ENCODE measurements at places on chromosomes 6 and 20.
A peak's percentile ranks its signal among the peaks of the same experiment; 100 is the strongest.

DNA sequence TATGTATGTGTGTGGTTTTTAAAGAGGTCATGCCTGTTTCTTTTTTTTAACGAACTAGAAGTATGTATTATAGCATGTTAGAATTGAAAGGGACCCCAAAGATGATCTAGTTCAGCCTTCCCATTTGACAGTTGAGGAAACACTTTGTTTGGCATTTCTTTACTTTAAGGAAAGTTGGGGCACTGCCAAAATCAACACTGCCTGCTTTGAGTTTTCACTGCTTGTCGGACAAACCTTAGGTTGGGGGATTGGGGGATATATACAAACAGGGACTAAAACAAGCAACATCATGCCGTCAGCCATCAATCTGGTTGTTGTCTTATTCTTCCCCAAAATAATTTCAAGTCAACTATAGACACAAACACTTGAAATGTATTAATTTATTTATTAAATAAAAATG is 14.1 kb upstream of the CALHM6 start:
- DNase-seq = no peak

GRCh38 chr6:26045065-26045927 is 41.9 kb upstream of the HFE start:
- peak; percentile 43 for DNase-seq

- DNase-seq = no peak
These were observed 6.0 kb upstream of the DSP start for GRCh38 chr6:7535498-7535897.

DNA sequence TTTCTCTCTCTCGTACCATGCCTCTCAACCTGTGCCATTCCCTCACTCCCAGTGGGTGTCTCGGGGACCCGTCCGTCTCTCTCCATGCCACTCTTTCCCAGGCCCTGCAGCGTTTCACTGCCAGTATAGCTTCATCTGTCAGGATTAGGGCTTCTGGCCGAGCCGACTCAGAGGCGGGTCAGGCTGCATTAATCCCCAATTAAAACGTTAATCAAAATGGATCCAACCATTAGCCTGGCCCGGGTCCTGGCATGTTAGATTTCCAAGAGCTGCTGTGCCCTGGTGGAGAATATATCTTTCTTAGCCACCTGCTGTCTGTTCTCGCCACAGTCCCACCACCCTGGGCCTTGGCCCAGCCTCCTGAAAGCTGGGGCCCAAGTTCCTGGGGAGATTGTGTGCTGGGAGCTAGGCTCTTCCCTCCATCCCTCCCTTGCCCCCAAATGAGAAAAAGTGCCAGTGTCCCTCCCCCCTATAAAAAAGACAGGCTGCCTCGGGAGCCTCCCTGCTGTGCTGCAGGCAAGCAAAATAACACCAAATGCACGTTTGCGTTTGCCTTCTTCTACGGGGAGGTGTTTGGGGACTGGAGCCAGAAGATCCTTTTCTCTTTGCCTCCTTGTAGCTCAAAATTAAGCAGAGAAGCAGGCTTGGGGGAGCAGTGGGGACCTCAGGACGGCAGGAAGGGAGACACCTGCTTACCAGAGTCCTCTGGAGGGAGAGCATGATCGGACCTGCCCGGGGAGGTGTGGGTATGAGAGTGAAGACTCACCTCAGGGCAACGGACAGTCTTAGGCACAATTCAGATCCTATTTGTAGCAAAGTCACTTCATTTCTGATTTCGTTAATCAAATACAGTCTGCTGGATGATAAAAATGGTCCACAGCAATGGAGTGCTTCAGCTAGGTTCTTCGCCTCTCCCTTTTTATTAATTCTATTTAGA is 3.0 kb downstream of the KCNG1 start:
- no peak for DNase-seq

DNA sequence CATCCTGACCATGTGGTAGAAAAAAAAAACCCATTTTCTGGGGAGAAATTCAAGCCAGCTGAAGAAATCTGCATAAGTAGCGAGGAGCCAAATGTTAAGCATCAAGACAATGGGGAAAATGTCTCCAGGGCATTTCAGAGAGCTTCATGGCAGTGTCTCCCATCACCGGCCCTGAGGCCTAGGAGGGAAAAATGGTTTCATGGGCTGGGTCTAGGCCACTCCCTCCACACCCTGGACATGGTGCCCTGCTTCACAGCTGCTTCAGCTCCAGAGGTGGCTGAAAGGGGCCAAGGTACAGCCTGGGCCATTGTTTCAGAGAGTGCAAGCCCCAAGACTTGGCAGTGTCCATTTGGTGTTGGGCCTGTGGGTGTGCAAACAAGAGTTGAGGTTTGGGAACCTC is 34.4 kb upstream of the B3GAT2 start:
- no peak for DNase-seq

GRCh38 chr6:35148167-35148741 is 7.1 kb upstream of the TCP11 start:
- peak; percentile 6 for DNase-seq

Data from stimulated activated CD4-positive, alpha-beta T cell treated with anti-CD3 and anti-CD28 coated beads, Interleukin-12 subunit alpha, Interleukin-12 subunit beta, amount 100 ng/mL, for 4 hours (primary cell).